ENCODE measurements at places on chromosomes 7 and 10.

DNA sequence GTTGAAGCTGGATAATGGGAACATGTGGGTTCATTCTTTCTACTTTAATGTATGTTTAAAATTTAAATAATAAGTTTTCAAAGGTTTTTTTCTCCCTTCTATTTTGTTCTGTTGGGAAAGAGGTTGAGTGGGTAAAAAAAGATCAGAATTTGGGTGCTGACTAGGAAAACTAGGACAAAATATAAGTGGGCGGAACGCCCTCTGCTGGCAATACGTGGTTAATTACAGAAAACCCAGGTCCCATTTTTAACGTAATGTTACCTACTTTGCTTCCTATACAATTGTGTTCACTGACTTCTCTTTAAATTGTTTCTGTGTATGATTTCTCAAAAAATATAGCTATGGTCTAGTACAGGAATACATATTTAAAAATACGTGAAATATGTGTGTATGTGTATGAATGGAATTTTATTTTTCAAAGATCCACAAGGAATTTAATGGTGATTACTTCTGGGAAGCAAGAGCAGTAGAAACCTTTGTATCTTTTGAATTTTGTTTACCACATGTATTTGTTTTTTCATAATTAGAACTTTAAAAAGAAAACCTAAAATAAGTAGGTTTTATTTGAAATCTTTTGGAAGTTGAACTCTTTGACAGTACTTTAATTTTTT lies 8.7 kb downstream of the ECD start:
- peak; percentile 58 for DNase-seq

- no peak for DNase-seq
Measured at GRCh38 chr7:39525926-39526325, 40.3 kb upstream of the YAE1 start.

- no peak for DNase-seq
Measured at GRCh38 chr10:75233444-75234016, 2.2 kb downstream of the COMTD1 start.

DNA sequence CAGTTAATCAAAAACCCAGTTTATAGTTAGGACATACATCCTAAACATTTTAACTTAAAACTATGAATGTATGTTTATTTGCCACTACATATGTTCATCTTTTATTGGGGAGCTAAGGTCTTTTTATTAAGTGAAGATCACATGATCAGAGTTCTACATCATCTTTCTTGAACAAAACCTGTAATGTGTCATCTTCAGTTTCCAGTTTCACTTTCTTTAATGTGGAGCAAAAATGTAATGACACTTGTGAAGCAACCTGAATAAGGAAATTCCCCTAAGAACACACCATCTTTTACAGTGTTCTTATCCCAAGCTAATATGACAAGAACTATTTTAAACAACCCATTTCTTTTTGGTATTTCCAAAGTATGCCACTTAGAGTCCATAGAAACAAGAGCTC lies 166.7 kb upstream of the BET1 start:
- DNase-seq, result no peak

DNA sequence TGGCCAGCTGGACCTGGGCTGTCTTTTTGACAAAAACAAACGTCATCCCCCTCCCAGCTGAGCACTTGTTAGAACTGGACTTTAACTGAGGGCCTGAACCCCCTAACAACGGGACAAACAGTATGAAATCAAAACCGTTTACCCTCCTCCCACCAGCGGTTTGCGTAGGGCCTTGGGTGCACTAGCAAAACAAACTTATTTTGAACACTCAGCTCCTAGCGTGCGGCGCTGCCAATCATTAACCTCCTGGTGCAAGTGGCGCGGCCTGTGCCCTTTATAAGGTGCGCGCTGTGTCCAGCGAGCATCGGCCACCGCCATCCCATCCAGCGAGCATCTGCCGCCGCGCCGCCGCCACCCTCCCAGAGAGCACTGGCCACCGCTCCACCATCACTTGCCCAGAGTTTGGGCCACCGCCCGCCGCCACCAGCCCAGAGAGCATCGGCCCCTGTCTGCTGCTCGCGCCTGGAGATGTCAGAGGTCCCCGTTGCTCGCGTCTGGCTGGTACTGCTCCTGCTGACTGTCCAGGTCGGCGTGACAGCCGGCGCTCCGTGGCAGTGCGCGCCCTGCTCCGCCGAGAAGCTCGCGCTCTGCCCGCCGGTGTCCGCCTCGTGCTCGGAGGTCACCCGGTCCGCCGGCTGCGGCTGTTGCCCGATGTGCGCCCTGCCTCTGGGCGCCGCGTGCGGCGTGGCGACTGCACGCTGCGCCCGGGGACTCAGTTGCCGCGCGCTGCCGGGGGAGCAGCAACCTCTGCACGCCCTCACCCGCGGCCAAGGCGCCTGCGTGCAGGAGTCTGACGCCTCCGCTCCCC lies at the start of gene IGFBP1:
TSS of gene IGFBP1 (plus strand) at position 304 of the 808 bp plus-strand sequence. CDS start at position 469, 165 bp downstream.
- peak; percentile 25 for DNase-seq

GRCh38 chr10:63665670-63666134 lies 144.5 kb downstream of the REEP3 start:
- DNase-seq, result no peak

- no peak for DNase-seq
Measured at GRCh38 chr10:16341637-16342036, 95.2 kb upstream of the PTER start.

- DNase-seq, result no peak
Measured at GRCh38 chr10:43287056-43288007, 20.5 kb upstream of the RASGEF1A start.

DNA sequence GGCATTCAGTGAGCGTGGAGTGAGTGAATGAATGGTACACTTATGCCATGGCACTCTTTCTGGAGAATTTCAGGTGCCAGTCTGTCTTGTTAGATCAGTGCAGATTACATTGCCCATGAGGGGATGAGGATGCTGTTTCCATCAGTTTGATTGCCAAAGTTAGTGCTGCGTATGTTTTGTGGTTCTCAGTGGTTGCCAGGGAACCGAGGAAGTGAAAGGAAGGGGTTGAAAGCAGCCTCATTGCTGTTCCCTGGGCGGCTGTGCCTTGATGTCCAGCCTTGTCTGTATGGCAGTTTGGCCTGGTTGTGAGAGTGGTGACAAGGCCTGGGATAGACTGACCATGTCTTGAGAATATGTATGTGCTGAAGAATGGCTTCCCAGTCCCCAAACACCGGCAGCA lies 30.2 kb downstream of the WBP1L start:
- DNase-seq, result no peak

DNA sequence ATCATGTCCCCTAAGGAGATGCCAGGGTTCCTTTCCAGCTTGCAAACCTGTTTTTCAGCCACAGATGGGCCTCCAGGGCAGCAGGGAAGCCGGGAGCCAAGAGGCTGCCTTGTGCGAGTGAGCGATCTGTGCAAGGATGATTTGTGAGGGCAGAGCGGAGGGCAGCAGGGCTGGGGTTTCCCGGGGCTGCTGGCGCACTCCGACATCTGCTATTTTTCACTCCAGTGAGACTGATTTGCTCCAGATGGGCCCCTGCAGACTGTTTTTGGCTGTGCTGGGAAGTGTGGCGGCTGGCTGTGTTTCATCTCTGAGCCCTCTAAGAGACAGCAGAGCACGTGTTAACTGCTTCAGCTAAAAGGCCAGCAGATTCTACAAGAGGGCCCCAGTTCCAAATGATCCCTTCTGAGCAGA lies 466.2 kb downstream of the TYW1 start:
- DNase-seq, result peak; percentile 1

- no peak for DNase-seq
Measured at GRCh38 chr10:129085811-129086210, 381.2 kb upstream of the MGMT start.

DNA sequence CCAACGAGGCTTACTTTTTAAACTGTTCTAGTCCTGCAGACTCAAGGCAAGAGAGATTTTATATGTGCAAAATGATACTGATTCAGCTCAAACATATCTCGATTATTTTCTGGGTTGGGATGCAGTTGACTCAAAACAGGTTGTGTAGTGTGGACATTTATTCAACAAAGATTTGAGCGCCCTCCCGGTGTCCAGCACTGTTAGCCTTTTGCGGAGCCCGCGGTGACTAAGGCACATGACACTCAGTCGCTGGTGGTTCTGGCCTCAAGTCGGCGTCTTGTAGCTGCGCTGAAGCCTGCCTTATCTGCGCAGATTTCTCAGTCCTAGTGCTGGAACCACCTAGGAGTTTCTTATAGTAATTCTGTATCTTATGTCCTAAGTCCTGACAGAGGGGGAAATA lies 938 bp upstream of the CADPS2 start:
- peak; percentile 41 for DNase-seq

DNA sequence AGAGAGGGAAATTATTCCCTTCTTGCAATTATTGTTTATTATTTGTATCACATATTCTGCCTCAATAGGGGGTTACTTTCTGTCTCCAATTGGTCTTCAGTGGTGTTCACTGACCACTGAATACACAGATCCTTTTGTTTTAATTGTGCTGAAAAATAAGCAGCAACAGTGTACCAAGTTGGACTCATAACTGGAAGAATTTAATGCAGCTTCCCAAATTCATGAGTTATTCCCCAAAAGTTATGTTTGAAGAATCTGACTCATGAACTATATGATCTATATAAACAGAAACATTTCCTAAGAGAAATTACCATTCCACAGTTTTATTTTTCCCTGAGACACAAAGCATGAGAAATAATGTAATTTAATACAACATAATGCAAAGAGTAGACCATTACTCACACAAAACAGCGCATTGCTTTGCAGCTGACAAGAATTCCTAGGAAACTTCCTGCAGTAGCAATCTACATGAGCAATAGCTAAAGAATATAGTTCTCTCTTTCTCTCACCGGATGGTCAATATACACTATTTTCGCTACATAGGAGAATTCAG lies 479.2 kb downstream of the HTR7 start:
- no peak for DNase-seq

- no peak for DNase-seq
Measured at GRCh38 chr7:70624500-70625103, 507.3 kb upstream of the GALNT17 start.

DNA sequence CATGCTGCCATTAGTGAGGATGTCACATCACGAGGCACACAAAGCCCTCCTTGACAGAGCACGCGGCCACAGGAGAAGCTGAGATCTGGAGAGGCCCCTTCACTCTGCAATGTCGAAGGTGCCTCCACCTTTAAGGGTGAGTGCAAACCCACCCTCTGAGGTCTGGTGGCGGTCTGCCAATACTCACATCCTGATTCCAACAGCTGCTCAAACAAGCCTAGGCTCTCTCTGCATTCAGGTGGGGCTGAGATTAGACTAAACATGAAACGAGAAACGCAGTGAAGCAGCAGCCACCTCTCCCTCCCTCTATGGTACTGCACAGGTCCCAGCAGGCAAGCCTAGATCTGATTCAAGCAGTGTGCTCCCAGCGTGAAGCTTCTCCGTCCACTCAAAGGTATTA lies 151.8 kb downstream of the TCERG1L start:
- no peak for DNase-seq

DNA sequence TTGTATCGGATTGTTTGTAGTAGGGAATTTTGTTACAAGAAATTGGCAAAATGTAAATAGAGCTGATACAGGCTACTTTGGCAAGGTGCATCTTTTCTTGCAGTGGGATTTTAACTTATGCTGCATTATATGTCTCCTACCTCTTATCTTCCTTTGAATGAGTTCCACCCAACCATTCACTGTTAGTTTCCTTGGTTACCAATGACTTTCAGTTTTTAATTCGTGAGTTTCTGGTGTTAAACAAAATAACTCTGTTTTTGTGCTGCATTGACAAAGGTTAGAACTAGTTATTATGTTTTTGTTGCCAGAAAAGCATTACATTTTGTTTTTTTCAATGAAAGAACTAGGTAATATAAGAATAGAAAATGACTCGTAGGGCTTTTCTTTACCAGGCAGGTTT lies 327.2 kb downstream of the LHFPL3 start:
- DNase-seq, result no peak

DNA sequence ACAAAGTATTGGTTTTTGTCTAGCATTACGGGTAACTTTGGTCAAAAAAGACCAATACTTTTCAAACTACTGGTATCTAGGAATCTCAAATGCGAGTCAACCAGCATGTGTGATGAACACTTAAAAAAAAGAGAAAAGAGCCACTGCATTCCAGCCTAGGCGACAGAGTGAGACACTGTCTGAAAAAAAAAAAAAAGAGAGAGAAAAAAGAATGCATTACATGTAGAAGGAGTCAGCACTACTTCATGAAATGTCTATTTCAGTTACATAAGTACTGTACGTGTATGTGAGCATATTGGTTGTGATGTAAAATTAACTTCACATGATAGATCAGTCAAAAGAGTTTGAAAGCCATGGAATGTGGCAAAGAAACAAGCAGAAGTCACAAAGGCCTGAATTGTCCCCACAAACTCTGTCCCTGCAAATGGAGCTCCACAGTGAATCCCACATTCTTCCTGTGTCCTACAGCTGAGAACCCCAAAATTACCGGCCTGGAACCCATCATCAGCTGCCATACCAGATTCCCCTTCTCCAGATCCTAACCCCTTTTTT lies 1.6 kb downstream of the DENND11 start:
- no peak for DNase-seq

DNA sequence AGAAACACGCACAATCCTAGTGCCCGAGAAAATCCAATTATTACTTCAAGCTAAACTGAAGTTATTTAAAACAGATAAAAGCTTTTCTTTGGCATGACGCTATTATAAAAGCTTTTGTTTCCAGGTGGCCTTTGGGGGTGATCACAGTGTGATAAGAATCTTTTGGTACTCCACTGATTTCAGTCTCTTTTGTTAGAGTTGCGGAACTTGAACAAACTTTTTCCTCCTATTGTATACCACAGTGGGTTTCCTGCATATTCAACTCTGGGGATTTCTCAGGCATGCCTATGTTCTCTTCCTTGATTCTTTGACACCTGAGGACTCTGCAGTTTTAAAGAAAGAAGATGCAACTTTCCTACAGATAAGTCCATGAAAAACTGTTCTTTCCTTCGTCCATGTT lies 99.7 kb upstream of the PITRM1 start:
- no peak for DNase-seq

- DNase-seq, result no peak
Measured at GRCh38 chr10:117353684-117354083, 21.6 kb downstream of the PDZD8 start.

DNA sequence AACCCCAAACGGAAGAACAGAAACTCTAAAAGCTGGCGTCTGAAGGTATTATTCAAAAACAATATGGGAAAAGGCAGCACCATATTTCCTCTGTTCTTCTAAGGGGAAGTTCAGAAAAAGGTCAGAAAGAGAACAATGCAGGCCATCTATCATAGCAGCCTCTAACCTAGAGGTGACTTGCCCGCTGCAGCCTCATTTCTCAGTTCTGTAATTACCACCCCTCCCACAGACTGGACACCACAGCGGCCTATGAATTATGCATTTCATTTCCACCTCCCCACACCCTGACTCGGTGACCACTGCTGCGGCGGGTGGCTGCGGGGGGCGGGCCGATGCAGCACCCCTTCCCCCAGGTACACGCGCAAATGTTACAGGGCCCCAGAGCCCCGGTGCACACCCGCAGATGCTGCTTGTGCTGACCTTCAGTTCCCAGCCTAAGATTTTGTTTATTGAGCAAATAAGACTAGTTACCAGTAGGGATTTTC lies 125.5 kb downstream of the CLEC2L start:
- DNase-seq, result no peak

- peak; percentile 54 for DNase-seq
Measured at GRCh38 chr10:58299580-58299979, 30.6 kb downstream of the CISD1 start.

- no peak for DNase-seq
Measured at GRCh38 chr10:21057436-21057835, 160.3 kb upstream of the NEBL start.

GRCh38 chr7:134732728-134733127 lies 46.7 kb upstream of the CALD1 start:
- DNase-seq, result no peak

GRCh38 chr10:28248092-28248491 lies 54.8 kb downstream of the MPP7 start:
- DNase-seq, result no peak

All from neural crest cell (in vitro differentiated cells).